ENCODE measurements at places on chromosomes 1 and 21.

GRCh38 chr1:109078317-109078716 lies 2.5 kb upstream of the TAF13 start:
- no peak for DNase-seq

GRCh38 chr1:159999204-159999603 lies 32.6 kb downstream of the PIGM start:
- DNase-seq: no peak

DNA sequence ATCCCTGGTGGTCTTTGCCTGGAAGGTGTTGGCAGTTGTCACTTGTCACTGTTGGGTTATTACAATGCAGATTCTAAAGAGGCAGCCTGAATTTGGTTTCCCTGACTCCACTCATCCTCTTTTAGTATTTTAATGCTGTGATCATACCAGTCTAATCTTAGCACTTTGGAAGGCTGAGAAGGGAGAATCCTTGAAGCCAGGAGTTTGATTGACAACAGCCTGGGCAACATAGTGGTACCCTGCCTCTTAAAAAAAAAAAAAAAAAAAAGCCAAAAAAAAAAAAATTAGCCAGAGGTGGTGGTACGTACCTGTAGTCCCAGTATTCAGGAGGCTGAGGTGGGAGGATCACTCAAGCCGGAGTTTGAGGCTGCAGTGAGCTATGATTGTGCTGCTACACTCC lies 7.7 kb downstream of the GIPC2 start:
- no peak for DNase-seq

DNA sequence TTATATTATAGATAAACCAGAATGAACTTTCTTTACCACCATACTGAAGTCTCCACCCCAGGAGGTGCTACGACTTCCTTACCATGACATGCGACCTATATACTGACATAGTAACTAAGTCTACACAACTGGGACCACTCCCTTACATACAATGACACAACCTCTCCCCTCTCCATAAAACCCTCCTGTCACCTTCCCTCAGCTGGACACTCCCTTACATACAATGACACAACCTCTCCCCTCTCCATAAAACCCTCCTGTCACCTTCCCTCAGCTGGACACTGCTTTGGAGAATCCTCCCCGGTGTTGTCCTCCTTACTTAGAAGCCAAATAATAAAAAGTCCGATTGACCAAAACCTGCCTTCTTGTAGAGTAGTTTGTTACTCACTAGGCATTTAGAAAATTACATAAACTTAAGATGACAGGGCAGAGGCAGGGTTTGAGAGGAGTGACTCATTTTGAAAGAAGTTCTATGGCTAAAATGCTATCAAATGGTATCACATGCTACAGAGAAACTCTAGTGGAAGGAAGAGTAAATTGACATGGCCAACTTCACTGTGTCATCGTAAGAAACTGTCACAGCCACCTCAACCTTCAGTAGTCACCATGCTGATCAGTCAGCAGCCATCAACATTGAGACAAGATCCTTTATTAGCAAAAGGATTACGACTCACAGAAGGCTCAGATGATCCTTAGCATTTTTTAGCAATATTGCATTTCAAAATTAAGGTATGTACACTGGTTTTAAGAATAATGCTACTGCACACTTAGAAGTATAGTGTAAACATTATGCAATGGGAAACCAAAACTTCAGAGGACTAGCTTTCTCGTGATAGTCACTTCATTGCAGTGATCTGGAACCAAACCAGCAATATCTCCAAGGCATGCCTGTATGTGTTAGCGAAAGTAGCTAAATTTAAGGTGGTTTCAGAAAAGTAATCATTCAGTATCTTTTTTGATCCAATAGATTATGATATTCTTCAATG lies 56.4 kb downstream of the AHCTF1 start:
- peak; percentile 36 for DNase-seq

DNA sequence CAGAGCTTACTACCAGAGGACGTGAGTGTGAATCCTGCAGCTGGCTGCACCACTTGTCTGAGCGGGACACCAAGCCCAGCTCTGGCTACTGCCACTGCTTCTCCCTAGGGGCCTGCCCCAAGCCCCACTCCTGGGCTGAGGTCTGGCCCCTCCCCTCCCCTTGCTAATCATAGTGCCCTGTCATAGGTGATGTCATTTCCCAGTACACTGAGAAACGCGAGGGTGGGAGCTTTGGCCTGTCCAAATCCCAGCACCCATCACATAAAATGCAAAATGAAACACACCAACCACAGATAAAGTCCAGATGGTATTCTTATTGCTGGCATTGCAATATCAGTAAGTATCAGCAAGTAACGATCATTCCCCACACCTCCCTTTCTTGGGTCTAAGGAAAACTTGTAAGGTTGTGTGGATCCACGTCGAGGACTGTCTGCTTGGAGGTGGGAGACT lies 77.7 kb downstream of the TOMM20 start:
- peak; percentile 62 for DNase-seq
